OCI-LY7 (cell line): ENCODE measurements at places on chromosomes 5 and 9. TPM values are rescaled to one million over a fixed set of nuclear protein-coding genes. Genes with fewer than 3 reads are reported as not detected.

The QRFP gene
- total RNA-seq: not detected in 2 replicates

The CYSRT1 gene
- total RNA-seq: 2.9 and 3.7 TPM in 2 replicates

The BDP1 gene
- 35.8 and 37.3 TPM in 2 replicates for total RNA-seq

The PCDHB14 gene
- not detected in 2 replicates for total RNA-seq

The OLFML2A gene
- 6.0 and 6.7 TPM in 2 replicates for total RNA-seq

The FOXD4 gene
- total RNA-seq: 2.2 and 2.3 TPM in 2 replicates

The TSSK1B gene
- total RNA-seq: not detected in 2 replicates

DNA sequence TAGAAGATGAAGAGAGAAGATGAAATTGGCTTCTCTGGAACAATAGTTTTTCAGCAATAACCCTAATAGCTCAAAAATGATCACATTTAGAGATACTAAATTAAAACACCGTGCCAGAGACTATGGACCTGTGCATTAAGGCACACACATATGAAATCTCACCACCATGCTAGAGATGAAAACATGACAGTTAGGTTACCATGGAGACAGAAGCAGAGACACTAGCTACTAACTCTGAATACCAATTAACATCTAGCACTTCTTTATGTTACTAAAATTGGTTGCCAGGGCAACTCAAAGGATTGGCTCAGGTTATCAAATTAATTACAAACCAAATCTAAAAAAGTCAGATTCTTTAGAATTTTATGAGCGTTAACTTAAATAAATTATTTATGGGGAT lies 337.7 kb downstream of the PLK2 start:
- no peak for DNase-seq

DNA sequence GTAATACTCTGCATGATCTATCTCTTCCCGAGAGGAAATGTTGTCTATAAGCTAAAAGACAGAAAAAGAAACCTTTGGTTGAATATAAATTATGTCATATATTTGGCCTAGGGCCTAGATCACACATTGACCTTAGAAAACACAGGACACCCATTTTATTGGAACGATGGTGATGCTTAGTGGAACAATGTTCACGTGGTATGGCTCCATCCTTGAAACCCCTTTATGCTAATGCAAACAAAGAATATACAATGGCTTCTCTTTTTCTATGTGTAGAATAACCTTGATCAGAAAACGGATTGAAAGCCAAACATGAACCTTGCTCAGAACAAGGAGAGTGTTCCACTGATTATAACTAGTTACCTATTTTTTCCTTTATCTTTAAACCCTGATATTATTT lies 24.5 kb downstream of the MRPS27 start:
- DNase-seq: no peak

GRCh38 chr9:114836769-114837168 lies 30.9 kb upstream of the TNFSF15 start:
- no peak for DNase-seq

DNA sequence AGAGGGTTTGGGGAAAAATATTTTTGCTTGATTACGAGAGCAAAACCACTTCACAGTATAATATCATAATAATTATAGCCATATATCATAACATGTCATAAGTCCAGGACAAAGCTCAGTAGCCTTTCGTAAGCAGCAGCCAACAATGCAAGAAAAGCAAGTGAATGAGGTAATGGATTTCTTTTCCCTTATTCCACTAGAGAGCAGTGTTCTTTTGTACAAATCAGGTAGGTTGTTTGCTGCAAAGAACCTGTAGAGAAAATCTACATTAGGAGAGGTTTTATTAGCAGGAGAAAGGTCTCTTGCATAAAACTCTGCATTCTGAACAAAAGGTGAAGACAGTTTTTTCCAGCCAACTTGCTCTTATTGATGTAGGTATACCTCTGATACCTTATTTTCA lies 1033.4 kb downstream of the TLE4 start:
- DNase-seq: no peak

DNA sequence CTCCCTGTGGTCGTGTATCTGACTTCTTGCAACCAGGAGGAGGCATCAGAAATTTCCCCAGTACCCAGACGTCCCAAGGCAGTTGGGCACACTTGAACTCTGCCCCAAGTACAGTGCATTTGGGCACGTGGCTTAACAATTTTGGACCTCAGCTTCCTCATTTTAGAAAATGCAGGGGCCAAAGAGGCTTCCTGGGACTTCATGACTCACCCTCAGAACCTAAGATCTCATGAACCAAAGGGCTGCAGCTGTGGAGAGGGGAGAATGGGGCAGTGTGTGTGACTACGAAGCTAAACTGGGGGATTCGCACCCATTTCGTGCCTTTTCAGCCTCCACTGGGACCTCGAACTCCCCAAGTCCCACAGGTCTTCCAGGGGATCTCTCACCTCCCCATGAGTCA lies 59.2 kb downstream of the SYK start:
- DNase-seq: no peak

DNA sequence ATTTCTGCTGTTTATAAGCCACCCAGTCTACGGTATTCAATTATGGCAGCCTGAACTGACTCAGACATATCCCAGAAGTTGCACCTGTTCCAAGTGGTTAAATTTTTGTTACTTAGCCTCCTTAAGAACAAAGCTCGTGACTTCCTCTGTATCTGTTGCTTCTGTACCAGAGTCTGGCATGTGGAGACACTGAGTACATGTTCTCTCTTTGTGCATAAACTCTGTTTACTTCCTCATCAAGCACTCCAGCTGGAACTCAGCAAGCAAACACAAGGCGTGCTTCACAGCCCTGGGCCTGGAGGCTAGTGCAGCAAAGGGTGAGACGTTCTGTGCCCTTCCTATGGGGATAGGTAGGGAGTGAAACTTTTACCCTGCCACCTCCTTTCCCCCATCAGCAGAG lies 19.0 kb downstream of the C9orf152 start:
- DNase-seq: peak; percentile 20

GRCh38 chr5:37170856-37171255 lies 78.3 kb downstream of the CPLANE1 start:
- no peak for DNase-seq

- no peak for DNase-seq
These were observed 281.6 kb downstream of the MAST4 start for GRCh38 chr5:66877843-66878242.

GRCh38 chr5:145629047-145629446 lies 206.1 kb downstream of the PRELID2 start:
- no peak for DNase-seq

DNA sequence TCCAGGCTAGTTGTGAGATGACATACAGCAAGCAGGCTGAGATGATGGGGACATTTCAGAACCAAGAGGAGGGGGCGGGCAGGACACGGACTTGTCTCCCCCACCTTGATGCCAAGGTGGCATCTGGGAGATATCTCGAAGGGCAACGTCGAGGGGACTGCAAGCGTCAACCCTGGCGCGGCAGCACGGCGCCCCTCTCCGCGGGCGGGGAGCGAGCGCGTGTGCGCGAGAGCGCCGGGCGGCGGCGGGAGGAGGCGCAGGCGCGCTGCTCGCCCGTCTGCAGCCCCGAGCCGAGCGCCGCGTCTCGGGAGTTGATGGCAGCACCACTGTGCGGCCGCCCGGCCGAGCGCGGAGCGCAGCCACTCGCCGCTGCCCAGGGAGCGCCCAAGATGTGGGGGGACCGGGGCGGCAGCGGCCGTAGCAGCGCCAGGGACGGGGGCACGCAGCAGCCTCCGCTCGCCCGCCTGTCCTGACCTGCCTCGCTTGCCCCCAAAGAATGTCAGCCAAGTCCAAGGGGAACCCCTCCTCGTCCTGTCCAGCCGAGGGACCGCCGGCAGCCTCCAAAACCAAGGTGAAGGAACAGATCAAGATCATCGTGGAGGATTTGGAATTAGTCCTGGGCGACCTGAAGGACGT lies at the start of gene PRR16:
PRR16 (plus strand) TSS at position 310 of the 636 bp plus-strand sequence.
- DNase-seq: no peak

DNA sequence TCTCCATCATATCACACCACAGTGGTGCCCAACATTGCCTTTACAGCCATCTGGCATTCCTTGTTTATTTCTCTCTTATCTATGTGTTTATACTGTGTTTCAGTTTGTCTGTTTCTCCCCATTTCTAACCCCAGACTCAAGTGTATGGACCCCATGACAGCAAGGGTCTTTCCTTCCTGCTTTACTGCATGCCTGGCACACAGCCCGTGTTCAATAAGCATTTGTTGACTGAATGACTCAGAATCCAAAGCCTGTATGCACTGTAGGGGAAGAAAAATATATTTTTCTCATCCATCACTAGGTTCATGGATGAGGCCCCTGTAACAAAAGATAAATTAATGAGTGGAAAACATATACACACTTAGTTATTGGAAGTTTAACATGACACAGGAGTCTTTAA lies 190.8 kb upstream of the SEMA6A start:
- no peak for DNase-seq

DNA sequence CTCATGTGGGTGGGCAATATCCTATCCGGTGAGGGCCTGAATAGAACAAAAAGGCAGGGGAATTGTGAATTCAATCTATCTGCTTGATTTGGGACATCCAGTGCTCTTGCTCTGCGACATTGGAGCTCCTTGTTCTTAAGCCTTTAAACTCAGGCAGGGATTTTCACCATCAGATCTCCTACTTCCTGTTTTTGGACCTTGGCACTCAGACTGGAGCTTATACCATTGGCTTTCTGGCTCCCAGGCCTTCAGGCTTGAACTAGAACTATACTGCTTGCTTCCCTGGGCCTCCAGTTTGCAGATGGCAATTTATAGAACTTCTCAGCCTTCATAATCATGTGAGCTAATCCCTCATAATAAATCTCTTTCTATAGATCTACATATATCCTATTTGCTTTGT lies 134.3 kb upstream of the CLINT1 start:
- DNase-seq: no peak

DNA sequence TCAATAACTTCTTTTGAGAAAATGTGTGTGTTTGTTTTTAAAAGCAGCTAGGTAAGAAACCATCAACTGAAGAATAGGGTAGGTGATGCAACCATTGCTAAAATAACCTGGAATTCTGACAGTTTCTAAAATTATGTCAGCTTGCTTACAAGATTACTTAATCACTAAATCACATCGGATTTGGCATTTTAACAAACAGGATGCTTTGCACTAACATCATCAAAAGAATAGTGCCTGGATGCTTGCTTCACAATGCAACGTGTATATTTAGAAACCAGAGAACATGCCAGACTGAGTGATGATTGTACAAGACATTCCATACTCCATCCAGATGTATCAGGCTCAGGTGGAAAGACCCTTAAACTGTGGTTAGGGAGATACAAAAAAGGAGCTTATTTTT lies 43.9 kb downstream of the PAM start:
- no peak for DNase-seq

DNA sequence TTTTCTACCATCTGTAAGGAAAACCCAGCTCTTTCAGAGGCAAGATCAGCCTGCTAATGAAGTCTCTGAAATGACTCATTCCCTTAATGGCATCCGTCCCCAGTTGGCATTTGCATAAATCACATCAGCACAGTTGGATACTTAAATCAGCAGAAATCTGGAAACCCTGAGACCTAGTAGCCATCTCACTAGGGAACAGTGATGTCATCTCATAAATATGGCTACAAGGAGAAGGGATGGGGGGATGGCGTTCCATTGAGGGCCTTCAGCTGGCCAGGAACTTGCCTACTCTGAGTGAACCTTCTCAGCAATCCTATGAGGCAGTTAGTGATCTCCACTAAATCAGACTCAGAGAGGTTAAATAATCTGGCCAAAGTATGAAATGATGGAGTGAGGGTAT lies 81.8 kb downstream of the CMYA5 start:
- DNase-seq: no peak

GRCh38 chr5:154002093-154002492 lies 36.6 kb downstream of the FAM114A2 start:
- no peak for DNase-seq

DNA sequence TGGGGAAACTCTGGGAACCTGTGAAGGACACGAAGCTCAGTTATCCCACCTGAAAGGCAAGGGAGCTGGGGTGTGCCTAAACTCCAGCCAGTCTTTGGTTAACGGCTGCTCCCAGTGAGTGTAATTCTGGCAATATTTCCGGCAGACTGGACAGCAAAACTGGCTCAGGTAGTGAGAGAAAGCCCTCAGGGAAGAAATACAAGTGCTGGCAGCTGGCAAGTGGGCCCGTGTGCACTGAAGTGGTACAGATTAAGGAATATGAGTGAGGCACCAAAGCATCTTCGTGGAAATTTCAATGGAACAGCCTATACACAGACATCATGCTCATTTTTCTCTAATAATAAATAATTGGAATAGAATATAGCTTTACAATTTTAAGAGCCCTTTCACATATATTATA lies 56.2 kb downstream of the ABHD17B start:
- DNase-seq: no peak

DNA sequence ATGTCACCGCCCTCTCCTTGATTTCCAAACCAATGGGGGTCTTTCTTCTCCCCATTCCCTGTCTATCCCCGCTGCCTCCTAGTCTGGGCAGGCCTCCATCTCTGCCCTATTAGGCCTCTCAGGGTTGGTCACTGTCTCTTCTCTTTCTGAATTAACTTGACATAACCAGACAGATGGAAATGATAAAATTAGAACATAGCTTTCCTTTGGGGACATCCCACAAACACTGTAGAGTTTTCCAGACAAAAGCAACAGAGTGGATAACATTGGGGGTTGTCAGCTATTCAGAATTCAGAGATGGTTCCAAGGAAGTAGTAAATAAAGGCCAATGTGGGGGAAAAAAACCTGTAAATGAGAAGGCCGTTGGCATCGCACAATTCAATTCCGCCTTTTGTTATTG lies 24.7 kb downstream of the LHX6 start:
- DNase-seq: no peak
